ENCODE measurements at places on chromosomes 16 and 17. TPM values are rescaled to one million over a fixed set of nuclear protein-coding genes. Genes with fewer than 3 reads are reported as not detected.
A peak's percentile ranks its signal among the peaks of the same experiment; 100 is the strongest.

SOX15 gene
- 0.47 TPM for total RNA-seq

OR4D1 gene
- total RNA-seq: not detected

CCL8 gene
- total RNA-seq: 1.6 TPM

COX6A2 gene
- not detected for total RNA-seq

ATAD5 gene
- total RNA-seq: 1.6 TPM

PRR29 gene
- 11.3 TPM for total RNA-seq

CLEC3A gene
- total RNA-seq: not detected

- peak overlapping the region; percentile 67 for H3K4me3 ChIP-seq
- no peak overlapping the region for H3K27ac ChIP-seq
- DNase-seq: no peak
- H3K36me3 ChIP-seq: no peaks in the 10 kb centered on the region
- peaks cover 16% of the 10 kb centered on the region for H3K4me1 ChIP-seq
Observed at GRCh38 chr16:2460391-2460713, 443 bp downstream of the TEDC2 start.

DNA sequence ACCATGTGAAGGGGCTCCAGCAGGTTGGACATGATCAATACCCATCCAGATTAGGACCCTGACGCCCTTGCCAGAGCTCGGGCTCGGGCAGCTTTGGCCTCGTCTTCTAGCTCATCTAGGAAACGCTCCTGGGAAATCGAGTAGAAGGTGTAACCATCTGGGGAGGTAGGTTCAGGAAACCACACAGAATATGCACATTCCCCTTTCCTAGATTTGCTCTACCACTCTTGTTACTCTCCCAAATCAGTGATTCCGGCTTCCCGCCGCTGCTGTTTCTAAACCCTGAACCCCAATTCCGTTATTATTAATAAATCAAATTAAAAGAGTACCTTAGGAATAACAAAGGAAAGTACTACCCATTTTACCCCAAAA lies 507 bp downstream of the COA3 start:
- no peaks in the 10 kb centered on the region for H3K27me3 ChIP-seq
- H3K4me3 ChIP-seq: peak overlapping the region; percentile 98
- peaks cover 20% of the 10 kb centered on the region for H3K4me1 ChIP-seq
- H3K27ac ChIP-seq: peak overlapping the region; percentile 83
- DNase-seq: no peak

DNA sequence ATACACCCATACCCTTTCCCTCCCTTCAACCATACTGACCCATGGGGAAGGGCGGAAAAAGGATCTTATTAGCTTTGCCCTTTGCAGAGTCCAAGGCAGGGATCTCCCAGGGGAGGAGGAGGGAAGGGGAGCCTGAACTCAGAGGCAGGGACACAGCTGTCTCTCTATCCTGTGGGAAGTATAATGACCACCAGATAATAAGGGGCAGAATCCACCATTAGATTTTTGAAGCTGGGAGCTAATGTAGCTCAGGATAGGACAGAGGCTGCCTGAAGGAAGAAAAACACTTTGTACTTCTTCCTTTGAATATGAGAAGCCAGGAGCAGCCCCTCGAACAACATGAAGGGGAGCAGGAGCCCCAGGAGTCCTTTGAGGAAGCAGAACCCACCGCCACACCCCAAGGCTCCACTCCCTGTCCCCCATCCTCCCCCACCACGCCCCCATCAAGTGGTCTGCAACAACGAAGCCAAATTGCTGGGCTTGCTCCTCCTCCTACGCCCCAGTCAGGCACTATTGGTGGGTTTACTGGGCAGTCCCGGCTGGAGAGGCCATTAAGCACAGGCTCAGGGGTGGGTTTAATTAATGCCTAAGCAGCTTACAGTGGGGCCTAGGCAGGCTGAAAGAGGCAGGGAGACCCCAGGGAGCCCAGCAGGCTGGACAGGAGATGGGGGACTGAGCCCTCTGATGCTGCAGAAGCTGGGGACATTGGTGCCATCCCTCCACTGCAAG lies 5.3 kb downstream of the MPP2 start:
- no peak overlapping the region for H3K27ac ChIP-seq
- no peaks in the 10 kb centered on the region for H3K36me3 ChIP-seq
- peaks cover 26% of the 10 kb centered on the region for H3K4me1 ChIP-seq
- H3K27me3 ChIP-seq: peaks cover 36% of the 10 kb centered on the region
- H3K4me3 ChIP-seq: no peak overlapping the region

DNA sequence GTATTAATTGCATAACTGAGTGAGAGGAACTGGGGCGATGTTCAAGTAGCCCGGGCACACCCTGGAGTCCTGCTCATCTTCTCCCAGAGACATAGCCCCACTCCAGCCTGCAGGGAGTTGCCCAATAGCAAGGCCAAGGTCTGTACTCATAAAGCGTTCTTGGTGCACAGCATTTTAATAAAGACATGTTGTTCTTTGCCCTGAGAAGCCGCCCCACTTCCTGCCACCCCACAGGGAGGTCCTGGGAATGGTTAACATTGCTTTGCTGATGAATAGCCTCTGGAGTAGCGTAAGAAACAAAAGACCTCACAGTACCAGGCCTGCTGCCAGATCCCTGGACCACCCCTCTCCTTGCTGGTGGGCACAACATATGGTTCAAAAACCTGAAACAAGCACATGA lies 21.6 kb upstream of the CDH1 start:
- H3K27me3 ChIP-seq: peaks cover under 1% of the 10 kb centered on the region
- H3K36me3 ChIP-seq: no peaks in the 10 kb centered on the region
- H3K4me1 ChIP-seq: no peaks in the 10 kb centered on the region
- H3K4me3 ChIP-seq: no peak overlapping the region
- no peak overlapping the region for H3K27ac ChIP-seq

GRCh38 chr16:16100631-16101030 lies 122.7 kb downstream of the ABCC6 start:
- DNase-seq: no peak
- peaks cover 57% of the 10 kb centered on the region for H3K36me3 ChIP-seq
- H3K4me3 ChIP-seq: no peak overlapping the region
- peaks cover 21% of the 10 kb centered on the region for H3K4me1 ChIP-seq
- no peak overlapping the region for H3K27ac ChIP-seq
- no peaks in the 10 kb centered on the region for H3K27me3 ChIP-seq

GRCh38 chr17:44197980-44198720 lies 1.5 kb downstream of the ATXN7L3 start:
- H3K36me3 ChIP-seq: peaks cover 45% of the 10 kb centered on the region
- peak overlapping the region; percentile 96 for H3K27ac ChIP-seq
- H3K27me3 ChIP-seq: no peaks in the 10 kb centered on the region
- DNase-seq: no peak

DNA sequence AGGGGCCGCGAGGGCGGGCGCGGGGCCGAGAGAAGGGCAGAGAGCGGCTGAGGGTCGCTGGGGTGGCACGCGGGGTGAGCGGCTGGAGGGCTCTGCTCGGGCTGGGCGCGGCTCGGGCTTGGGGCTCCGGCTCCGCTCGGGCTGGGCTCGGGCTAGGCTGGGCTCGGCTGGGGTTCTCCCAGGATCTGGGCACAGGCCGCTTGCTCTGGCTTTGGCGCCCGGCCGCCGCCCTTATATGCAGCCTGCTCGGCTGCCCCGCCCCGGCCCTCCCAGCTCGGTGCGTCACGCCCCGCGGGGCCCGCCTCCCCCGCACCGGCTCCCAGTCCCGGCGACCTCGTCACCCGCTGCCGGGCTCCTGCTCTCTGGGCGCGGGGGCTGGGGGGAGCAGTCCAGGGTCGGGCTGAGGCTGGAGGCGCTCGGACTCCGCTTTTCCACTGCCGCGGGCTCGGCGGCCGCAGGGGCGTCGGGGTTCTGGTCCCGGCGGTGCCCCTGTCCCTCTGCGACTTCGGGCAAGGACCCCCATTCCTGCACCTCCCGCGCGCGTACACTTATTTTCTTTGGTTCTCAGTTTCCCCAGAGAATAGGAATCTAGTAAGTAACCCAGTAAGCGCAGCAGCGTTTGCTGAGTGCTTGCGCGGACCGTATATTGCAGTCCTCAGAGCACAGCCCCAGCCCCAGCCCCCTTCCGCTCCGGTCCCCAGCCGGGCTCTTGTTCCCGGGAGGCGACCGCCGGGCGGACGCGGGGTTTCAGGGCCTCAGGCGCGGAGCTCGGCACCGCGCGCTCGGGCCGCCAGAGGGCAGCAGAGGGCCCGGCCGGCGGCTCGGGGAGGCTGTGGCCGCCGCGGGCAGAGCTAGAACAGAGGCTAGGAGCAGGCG lies at the start of gene RASD1:
Gene RASD1, minus strand, starts transcription at position 207 of the 876 bp plus-strand sequence. CDS start 214 bp downstream, outside the sequence.
- H3K36me3 ChIP-seq: peaks cover 12% of the 10 kb centered on the region
- peaks cover 23% of the 10 kb centered on the region for H3K4me1 ChIP-seq
- H3K27me3 ChIP-seq: no peaks in the 10 kb centered on the region

- H3K27me3 ChIP-seq: no peaks in the 10 kb centered on the region
- H3K27ac ChIP-seq: peak overlapping the region; percentile 97
Observed at GRCh38 chr17:75588596-75589011, 1.0 kb downstream of the MYO15B start.

DNA sequence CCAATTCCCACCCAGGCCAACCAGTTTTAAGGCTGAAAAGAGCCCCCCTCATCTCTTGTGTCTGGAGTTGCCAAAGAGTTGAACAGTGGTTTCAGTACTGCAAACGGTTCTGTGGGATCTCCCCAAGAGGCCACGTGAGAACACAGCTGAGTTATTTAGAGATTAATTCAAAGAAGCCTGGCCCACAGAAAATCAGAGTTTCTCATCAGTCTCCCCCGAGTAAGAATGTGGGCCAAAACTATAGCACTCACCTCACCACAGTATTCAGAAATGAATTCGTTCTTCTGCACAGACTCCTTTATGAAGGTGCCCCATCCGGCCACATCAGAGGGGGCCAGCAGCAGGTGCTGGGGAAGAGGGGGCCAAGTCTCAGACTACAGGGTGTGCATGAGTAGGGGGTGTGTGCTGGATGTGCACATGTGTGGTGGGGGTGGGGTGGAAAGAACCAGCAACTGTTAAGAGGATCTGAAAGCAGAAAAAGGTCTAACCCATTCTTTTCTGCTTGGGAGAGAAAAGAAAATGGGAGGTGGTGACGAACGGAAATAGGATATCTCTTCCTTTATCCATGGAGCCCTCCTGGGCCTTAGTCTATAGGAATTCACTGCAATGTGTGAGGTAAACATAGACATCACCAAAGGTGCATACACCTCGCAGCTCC lies 22.6 kb downstream of the CNTNAP1 start:
- no peak overlapping the region for H3K27ac ChIP-seq
- H3K4me3 ChIP-seq: no peak overlapping the region

- no peak overlapping the region for H3K4me3 ChIP-seq
- no peaks in the 10 kb centered on the region for H3K4me1 ChIP-seq
- no peaks in the 10 kb centered on the region for H3K36me3 ChIP-seq
- no peak for DNase-seq
Observed at GRCh38 chr17:76200354-76200753, 39.9 kb downstream of the RNF157 start.

DNA sequence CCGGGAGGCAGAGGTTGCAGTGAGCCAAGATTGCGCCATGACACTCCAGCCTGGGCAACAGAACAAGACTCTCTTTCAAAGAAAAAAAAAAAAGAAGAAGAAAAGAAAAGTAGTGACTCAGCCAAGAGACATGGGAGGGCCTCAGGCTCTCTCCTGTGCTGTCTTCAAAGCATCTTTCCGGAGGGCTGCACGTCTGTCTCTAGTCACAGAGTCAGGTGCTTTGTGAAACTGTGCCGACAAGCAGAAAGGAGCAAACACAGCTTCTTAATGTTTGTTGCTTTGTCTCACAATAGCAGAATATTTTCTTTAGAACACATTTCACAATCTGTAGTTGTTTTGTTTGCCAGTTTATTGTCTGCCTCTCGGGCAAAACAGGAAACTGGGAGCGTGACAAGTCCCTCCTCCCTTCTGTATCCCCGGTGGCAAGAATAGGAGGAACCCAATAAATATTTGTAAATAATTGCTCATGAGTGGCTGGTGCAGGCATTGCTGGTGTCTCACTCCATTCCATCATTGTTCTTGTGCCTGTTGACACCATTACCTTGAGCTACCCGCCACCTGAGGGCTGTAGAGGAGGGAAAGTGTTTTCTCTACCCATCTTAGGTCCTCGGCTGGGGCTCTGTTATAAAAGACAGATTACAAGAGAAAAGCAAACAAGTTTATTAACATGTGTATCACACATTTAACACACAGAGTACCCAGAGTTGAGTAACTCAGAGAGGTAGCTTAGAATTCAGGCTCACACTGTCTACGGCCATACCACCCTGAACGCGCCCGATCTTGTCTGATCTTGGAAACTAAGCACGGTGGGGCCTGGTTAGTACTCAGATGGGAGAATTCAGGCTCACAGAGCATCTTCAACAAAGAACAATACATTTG lies 5.5 kb downstream of the GAST start:
- H3K4me1 ChIP-seq: no peaks in the 10 kb centered on the region
- no peaks in the 10 kb centered on the region for H3K36me3 ChIP-seq
- H3K4me3 ChIP-seq: no peak overlapping the region
- DNase-seq: no peak
- no peaks in the 10 kb centered on the region for H3K27me3 ChIP-seq

GRCh38 chr17:40104594-40105486 lies 4.5 kb upstream of the NR1D1 start:
- no peaks in the 10 kb centered on the region for H3K36me3 ChIP-seq
- no peak for DNase-seq

DNA sequence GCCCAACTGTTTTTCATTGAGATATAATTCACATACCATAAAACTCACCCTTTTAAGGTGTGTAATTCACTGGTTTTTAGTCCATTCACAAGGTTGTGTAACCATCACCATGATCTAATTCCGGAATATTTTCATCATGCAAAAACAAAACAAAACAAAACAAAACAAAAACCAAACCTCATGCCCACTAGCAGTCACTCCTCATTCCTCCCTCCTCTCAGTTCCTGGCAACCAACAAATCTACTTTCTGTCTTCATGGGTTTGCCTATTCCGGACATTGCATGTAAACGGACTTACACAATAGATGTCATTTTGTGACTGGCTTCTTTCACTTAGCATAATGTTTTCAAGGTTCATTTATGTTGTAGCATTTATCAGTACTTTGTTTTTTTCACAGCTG lies 4.5 kb upstream of the NOD2 start:
- no peak overlapping the region for H3K27ac ChIP-seq
- no peak overlapping the region for H3K4me3 ChIP-seq
- H3K36me3 ChIP-seq: no peaks in the 10 kb centered on the region
- no peaks in the 10 kb centered on the region for H3K27me3 ChIP-seq
- peaks cover 19% of the 10 kb centered on the region for H3K4me1 ChIP-seq

DNA sequence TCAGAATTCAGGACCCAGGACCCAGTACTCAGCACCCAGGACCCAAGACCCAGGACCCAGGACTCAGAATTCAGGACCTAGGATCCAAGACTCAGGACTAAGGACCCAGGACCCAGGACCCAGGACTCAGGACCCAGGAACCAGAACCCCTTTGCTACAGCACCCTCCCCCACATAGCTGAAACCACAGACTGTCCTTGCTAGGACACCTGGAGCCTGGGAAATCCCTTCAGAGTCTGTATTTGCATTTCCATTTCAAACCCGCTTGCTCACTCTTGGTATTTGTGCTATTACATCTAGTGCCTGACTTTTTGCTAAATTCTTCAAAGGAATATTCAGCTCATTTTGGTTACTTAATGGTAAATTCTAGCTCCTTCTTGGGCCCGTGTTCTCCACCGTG lies 275.8 kb upstream of the MAF start:
- no peaks in the 10 kb centered on the region for H3K36me3 ChIP-seq
- no peaks in the 10 kb centered on the region for H3K27me3 ChIP-seq
- no peaks in the 10 kb centered on the region for H3K4me1 ChIP-seq
- no peak for DNase-seq

GRCh38 chr16:81618661-81619060 lies 160.4 kb upstream of the PLCG2 start:
- H3K4me1 ChIP-seq: peaks cover 19% of the 10 kb centered on the region
- no peak overlapping the region for H3K27ac ChIP-seq
- no peaks in the 10 kb centered on the region for H3K27me3 ChIP-seq
- peaks cover 37% of the 10 kb centered on the region for H3K36me3 ChIP-seq
- no peak for DNase-seq
- no peak overlapping the region for H3K4me3 ChIP-seq

GRCh38 chr17:18014006-18014405 lies 25.0 kb downstream of the ATPAF2 start:
- H3K4me1 ChIP-seq: no peaks in the 10 kb centered on the region
- H3K36me3 ChIP-seq: peaks cover 25% of the 10 kb centered on the region
- H3K27me3 ChIP-seq: no peaks in the 10 kb centered on the region
